ENCODE measurements at places on chromosomes 1 and 21.

- no peak for DNase-seq
Measured at GRCh38 chr1:37883671-37884070, 24.3 kb upstream of the MTF1 start.

DNA sequence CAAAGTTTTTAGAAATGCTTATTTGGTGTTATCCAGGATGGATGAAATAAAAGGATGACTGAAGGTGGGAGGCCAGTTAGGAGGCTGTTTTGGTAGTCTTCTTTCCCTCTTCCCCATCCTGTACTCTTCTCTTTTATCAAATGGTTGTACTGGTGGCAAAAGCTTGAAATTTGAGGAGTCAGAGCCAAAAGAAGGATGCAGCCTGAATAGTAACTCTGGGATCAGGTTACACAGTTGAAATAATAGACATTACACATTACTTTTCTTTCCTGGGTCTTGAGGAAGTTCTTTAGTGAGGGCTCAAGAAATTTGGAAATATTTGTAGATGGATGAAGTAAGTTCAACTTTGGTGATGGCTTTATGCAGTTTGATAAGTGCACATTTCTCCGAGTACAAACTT is 108.6 kb downstream of the GPR52 start:
- DNase-seq, result no peak

DNA sequence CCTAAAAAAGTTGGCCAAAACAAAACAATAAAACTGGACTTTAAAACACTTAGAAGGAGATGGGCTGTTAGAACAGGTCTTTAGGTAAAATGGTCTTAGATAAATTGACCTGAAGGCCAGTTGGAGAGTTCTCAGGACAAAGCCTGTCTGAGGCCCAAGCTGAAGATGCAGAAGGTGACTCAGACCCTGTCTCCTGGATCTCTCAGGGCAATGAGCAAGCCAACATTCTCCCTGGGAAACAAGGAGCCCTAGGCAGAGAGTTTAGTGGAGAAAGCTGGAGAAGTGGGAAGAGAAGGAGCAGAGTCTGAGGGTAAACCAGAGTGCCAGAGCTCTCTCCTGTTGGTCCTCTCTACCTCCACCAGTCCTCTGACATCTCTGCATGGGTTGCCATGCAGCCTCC is 70.1 kb downstream of the FCRL5 start:
- no peak for DNase-seq

GRCh38 chr1:189764391-189765320 is 713.0 kb downstream of the BRINP3 start:
- DNase-seq, result no peak

DNA sequence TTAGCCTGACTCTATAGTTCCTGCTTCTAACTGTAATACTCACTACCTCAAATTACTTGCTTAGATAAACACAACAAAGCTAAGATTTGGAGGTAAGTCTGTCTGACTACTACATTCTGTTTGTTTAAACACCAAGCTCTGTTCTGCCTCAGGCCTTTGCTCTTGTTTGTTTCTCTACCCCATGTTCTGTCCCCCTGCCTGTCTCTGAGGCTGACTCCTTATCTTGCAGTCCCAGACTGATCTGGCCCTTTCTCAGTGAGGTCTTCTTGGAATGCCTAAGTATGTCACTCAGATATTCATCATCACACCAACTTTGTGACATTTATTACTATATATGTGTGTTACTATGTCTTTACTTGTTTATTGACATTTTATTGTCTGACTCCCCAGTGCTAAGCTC is 425.5 kb downstream of the LMO4 start:
- DNase-seq, result no peak

DNA sequence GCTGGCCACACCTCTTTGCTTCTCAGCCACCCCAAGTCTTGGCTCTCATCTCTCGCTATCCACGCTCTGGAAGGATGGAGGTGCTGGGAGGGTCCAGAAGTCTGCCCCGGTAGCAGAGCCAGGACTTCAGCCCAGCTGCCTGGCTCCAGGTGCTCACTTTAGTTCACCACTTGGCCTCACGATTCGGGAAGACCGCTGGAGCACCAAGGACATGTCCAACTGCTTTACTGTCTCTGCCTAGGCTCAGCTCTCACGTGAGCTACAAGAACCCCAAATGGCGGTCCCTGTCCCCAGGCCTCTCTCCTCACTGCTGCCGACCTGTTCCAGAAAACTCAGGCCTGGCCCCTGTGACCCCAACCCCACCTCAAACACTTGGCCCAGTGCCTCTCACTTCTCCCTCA is 3.4 kb downstream of the TRIM11 start:
- DNase-seq, result no peak

Data from stimulated activated CD4-positive, alpha-beta T cell treated with anti-CD3 and anti-CD28 coated beads, Interleukin-2, amount 100 ng/mL, for 24 hours (primary cell).